MG63 (cell line): ENCODE measurements at places on chromosomes 11 and 22. TPM values are rescaled to one million over a fixed set of nuclear protein-coding genes. Genes with fewer than 3 reads are reported as not detected.

Gene ANO3
- not detected in 2 replicates for total RNA-seq

Gene OR10S1
- not detected in 2 replicates for total RNA-seq

Gene TPH1
- 0.15 TPM in 1 of 2 replicates, not detected in the other for total RNA-seq

Gene ART1
- total RNA-seq: not detected in 2 replicates

Gene ZNRF3
- total RNA-seq: 2.1 and 2.2 TPM in 2 replicates

Gene HBE1
- not detected in 2 replicates for total RNA-seq

Gene MTFP1
- 25.3 and 35.5 TPM in 2 replicates for total RNA-seq

Gene SLC16A8
- total RNA-seq: not detected in 2 replicates

Gene TRPT1
- total RNA-seq: 24.6 and 26.3 TPM in 2 replicates

Gene EHF
- total RNA-seq: 1.2 and 6.0 TPM in 2 replicates

Gene SHISA8
- total RNA-seq: not detected in 2 replicates

Gene APOBEC3B
- 3.6 and 4.5 TPM in 2 replicates for total RNA-seq

Gene BRSK2
- 4.7 and 6.9 TPM in 2 replicates for total RNA-seq

Gene CCDC116
- not detected in 2 replicates for total RNA-seq

Gene CLCF1
- 6.4 and 7.7 TPM in 2 replicates for total RNA-seq

Gene ZW10
- 22.2 and 23.4 TPM in 2 replicates for total RNA-seq

Gene CCDC87
- total RNA-seq: not detected in 2 replicates

Gene HOATZ
- not detected in 2 replicates for total RNA-seq

Gene TEX12
- total RNA-seq: not detected in 2 replicates

Gene KRTAP5-9
- total RNA-seq: not detected in 2 replicates

Gene RASSF7
- total RNA-seq: 3.0 and 25.8 TPM in 2 replicates

Gene NARS2
- total RNA-seq: 27.6 and 63.6 TPM in 2 replicates

Gene SLC5A1
- total RNA-seq: not detected in 2 replicates
